ENCODE measurements at places on chromosomes 4 and X.
A peak's percentile ranks its signal among the peaks of the same experiment; 100 is the strongest.

DNA sequence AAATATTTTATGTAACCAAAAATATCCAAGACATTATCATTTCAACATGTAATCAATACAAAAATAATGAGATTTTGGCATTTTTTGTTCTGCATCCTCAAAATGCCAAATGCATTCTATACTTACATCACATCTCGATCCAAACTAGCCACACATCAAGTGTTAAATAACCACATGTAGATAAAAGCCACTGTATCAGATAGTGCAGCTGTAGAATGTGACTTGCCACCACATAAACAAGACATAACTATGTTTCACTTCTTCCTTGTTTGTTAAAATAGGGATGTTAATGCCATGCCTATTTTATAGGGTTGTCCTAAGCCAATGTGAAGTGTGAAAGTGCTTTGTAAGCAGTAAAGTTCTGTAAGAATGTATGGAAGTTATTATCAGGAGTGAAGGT lies 20.9 kb downstream of the INTS6L start:
- DNase-seq: no peak

GRCh38 chrX:38409289-38409688 lies 56.9 kb downstream of the OTC start:
- DNase-seq: no peak

DNA sequence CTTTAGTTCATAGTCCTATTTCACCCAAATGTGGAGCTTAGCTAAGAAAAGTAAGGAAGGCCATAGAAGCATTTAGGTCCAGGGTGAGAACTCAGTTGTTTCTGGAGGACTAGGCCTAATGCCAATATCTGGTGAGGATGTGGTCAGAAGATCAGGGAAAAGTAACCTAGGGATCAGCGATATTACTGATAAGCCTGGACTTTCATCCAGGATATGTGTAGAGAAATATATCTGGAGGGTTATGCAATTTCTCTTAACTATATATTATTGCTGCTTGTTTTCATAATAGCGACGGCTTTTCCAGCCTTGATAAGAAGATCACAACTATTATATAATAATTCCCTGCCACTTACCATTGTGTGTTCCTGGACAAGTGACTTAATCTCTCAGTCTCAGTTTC lies 81.1 kb downstream of the FRAS1 start:
- no peak for DNase-seq

GRCh38 chrX:136754651-136755050 lies 26.1 kb downstream of the ARHGEF6 start:
- DNase-seq: peak; percentile 40

DNA sequence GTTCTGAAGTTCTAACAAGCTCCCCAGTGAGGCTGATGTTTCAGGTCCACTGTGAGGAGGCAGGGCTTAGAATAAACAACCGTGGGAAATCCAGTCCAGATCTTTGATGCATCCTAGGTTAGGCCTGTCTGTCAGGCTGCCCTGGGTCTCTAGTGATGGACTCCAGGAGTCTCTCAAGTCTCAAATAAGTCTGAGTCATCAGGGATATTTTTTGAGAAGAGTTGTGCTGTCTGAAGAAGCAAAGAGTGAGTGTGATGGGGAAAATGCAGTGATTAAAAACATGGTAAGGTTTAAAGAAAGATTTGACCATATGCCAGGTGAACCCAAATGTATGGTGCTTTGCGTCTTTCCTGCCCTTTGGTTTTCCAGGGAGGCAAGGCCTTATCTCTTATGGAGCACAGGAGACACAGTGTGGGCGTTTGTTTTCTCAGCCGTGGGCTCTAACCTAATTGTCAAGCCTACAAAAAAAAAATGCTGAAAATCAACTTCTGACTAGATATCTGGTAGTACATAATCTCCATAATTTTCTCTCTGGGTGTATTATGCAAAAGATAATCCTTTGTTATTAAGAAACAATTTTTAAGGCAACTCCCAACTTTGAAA lies 100.7 kb downstream of the PTTG2 start:
- no peak for DNase-seq

DNA sequence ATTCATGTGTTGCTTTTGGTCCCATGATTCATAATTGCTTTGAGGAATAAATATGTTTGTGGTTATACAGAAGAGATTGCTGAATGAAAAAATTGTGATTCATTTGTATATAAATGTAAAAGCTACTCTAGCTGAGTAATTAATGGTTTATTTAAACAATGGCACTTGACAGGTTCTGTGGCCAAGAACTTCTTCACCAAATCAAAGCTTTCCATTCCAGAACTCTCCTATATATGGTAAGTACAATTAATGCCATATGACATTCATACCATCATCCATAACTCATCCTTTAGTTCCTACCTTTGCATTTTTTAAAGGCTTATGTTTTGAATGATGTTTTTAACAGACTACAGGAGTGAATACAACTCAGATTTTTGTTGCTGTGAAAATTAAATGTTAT lies 105.8 kb downstream of the REPS2 start:
- DNase-seq: no peak

DNA sequence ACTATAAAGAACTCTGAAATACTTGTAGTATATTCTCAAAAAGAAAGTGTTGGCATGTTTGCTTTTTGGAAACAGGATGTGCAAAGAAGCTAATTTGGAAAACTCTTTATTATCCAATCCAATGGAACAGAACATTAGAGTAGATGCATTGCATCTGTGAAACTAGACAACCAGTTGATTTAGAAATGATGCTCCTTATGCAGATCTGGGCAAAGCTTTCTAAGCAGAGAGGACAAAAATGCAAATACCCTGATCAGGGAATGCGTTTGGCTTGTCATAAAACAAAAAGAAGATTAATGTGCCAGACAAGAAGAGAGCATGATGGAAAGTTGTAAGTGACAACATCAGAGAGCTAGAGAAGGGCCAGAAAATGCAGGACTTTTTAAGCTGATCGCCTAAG lies 142.3 kb downstream of the RCHY1 start:
- no peak for DNase-seq

DNA sequence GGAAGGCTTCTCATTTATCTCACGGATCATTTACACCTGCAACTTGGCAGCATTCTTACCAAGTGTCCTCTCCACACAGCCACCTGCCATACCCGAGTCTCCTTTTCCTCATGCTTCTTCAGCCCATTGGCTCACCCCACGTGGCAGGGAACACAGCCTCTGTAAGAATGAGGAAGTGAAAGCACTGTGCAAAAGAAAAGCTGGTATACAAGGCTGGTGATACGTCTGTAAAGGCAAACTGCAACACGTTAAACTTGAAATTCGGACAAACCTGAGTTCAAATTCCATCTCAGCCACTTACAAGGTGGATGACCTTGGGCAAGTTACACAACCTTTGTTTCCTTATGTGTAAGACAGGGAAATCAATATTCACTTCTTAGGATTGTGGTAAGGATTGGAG lies 164.0 kb upstream of the RASGEF1B start:
- DNase-seq: no peak

DNA sequence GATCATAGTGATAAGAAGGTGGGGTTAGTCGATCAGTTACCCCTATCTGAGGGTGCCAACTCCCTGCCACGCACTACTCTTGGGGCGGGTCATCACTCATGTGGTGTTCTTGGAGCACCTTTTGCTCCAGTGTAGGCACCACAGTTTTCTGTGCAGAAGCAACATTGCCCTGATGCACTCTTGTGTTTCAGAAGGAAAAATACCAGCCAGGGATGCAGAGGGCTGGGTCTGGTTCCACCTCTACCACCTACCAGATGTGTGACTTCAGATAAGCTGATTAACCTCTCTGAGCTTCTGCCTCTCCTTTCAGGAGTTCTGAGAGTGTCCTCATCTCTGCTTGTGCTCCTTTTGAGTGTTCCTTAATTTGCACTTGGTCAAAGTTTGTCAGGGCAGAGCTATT lies 29.9 kb upstream of the PROM1 start:
- DNase-seq: no peak

DNA sequence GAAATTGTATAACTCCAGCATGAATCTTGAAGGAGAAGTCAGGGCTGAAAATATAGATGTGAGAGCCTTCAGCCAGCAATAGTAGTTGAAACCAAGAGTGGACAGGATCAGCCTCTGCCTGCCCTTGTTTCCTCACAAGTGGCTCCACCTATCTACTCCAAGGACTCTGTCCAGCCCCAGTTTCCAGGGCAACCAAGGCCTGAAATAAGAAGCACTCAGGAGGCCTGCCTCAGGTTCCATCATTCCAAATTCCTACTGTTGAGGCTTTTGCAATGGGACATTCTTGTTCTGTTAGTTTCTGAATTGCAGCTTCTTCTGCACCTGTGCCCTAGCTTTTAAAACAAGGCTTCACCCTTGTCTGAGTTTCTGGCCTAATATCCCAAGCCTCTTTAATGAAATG lies 41.6 kb downstream of the TRPC5OS start:
- DNase-seq: no peak

GRCh38 chrX:13164611-13165010 lies 120.2 kb upstream of the FAM9C start:
- no peak for DNase-seq

- DNase-seq: no peak
Measured at GRCh38 chr4:124188595-124188994, 523.9 kb downstream of the ANKRD50 start.

DNA sequence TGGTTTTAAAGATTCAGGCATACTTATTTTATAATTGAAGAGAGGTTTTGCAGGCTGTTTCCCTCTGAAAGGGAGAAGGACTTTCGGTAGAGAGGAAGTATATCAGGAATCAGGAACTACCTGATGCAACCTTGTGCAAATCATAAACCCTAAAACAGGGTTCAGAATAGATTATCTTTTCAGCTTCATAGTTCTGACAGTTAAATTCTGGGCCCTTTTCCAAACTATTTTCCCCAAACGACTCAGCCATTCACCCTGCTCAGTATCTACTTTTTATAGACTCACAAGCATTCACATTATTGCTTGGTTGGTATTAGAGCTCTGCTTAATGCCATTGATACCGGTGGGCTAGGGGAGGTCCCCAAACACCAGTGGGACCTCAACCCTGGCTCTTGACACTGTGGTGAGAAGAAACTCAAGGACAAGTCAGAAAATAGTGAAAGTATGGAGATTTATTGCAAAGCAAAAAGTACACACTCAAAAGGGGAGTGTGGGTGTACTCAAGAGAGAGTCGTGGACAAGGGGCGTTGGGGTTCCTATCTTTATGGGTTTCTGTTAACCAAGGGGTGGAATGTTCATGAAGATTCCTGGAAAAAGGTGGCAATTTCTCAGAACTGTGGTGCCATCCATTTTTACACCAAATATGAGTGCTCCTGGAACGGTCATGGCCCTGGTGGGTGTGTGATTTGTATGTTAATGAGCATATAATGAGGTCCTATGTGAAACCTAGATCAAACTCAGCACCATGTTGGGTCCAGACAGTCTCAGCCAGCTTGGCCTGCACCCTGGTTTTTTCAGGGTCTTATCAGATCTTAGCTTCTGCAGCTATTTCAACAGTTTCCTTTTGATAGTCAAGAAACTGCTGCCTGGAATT lies 238.3 kb downstream of the DCLK2 start:
- DNase-seq: peak; percentile 81

GRCh38 chr4:47705326-47705981 lies 132.4 kb downstream of the CORIN start:
- no peak for DNase-seq

DNA sequence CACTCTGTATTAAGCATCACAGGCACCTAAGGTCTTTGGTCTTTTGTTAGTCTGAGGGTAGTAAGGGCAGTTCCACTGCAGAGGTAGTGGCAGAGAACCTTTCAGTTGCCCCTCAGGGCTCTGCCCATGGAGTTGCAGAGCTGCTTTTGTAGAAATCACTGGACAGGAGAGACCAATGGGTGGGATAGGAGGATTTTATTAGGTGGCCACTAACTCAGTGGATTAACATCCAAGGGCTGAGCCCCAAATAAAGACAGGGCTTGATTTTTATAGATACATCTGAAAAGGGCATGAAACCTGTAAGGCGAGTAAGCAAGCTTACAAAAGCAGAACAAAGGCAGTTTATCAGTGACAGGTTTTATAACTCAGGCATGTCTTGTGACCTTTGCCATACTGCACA lies 1035.4 kb downstream of the SH3BGRL start:
- DNase-seq: no peak

DNA sequence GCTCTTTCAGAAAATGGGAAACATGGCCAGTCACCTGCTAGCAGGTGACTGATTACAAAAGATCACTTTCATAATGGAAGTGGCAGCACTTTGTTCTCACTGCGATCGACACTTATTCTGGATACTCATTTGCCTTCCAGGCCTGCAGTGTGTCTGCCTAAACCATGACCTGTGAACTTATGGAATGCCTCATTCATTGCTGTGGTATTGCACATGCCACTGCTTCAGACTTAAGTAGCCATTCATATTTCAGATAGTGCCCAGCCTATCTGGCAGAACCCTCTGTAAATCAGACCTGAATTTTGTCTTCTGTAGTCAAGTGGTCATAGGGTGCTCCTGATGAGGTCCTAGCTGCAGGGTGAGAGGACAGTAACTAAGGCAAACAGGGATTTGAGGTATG lies 23.3 kb upstream of the MGST2 start:
- DNase-seq: no peak

GRCh38 chrX:105226499-105226898 lies 6.0 kb upstream of the TEX13A start:
- DNase-seq: no peak

DNA sequence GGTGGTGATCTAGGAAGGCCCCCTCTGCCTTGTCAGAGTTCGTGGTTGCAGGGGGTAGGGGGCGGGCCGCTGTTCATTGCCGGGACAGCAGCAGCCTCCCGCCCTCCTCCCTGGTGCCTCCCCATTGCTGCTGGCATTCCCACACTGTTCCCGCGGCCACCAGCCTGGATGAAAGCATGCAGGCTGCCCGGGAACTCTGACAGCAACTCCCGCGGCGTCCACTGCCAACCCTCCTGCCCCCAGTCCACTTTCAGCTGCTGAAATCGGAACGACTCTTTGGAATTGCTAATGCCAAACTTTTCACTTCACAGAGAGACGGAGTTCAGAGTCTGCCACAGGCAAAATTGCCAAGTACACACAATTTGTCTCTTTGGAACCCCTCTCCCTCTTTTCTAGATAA lies 121.9 kb downstream of the BEND2 start:
- DNase-seq: no peak

DNA sequence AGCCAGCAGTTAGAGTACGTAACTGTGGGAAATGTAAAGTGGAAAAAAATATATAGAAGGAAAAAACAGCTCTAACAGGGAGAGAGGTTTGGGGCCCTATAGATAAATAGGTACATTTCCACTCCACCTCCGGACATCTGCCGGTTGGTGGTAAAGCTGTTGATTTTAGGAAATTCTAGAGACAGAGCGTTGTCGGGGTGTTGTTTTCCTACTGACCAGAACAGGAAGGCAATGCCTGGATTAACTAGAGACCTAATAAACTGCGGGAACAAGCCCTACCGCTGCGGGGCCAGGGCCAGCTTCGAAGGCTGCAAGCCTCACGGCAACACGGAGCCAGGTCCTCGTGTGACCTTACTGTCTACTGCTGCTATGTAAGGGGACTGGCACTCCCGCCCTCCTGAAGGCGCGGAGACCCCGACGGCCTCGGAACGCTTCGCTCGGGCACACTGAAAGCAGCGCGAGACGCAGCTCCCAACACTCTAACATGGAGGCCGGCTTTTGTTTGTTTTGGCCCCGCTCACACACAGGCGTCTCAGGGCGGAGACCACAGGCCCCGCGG lies 702 bp upstream of the CDKN2AIP start:
- peak; percentile 64 for DNase-seq
